Esophagus squamous epithelium (tissue), 5 donors: ENCODE measurements at places on chromosomes 1 and 21.

GRCh38 chr1:27090911-27091310 is 64.0 kb downstream of the SLC9A1 start:
- no peak for DNase-seq

DNA sequence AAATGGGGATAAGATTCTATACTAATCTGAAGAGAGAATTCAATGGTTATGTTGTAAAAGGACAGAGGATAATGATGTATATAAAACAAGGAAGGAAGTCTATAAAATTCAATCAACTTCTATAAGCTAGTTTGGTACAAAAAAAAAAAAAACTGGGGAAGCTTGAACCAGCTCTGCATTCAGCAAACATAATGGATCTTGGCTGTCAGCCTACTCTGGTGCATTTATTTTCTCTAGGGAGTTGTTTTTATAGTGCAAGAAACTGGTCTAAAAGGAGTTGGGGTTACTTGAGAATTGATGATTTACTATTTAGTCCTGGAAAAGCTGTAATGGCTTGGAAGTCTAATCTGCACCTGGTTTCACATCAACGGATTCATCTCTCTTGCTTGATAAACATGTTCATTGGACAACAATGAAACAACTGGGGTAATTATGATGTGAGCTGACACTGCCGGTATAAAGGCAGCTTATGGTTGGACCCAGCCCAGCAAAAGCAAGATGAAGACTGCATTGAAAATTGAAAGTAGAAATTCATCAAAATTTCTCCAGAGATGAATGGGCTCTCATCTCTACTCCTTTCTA is 199.4 kb upstream of the NRIP1 start:
- DNase-seq, result no peak

DNA sequence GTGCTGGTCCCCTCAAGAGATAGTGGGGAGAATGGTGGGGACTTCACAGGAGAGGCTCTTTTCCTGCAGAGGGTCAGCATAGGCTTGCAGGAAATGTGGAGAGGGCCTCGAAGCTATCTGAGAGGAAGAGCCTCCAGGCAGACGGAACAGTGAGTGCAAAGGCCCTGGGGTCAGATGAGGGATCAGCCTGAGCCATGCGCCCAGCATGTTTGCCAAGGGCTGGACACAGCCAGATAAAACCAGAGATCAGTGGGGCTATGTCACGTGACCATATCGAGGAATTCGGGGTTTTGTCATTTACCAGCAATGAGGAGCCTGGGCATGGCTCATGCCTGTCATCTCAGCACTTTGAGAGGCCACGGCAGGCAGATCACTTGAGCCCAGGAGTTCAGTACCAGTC is 6.5 kb upstream of the UTS2 start:
- DNase-seq, result no peak

DNA sequence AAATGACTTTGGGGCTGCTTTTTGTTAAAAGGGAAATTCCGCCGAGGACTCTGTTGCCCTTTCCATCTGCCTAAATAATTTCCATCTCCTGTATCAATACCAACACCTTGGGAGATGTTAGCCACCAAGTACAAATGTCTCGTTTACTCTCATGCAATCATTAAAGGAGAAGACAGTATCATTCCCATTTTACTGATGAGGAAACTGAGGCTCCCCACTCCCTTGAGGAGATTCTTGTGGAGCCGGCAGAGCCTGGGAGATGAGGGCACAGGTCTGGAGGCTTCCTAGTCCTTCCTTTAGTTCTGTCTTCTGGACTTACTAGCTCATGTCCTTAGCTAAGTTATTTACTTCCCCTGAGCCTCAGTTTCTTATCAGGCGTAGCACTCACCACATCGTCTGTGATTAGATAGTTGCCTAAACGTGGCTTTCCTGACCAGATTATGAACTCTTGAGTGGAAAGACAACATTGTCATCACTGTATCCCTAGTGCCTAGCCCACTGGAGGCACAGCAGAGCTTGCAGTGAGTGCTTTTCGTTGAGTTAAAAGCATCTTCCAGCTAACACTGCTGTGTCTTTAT is 81.6 kb downstream of the ADSS2 start:
- DNase-seq, result no peak

GRCh38 chr1:211511947-211512346 is 20.0 kb upstream of the RD3 start:
- no peak for DNase-seq

DNA sequence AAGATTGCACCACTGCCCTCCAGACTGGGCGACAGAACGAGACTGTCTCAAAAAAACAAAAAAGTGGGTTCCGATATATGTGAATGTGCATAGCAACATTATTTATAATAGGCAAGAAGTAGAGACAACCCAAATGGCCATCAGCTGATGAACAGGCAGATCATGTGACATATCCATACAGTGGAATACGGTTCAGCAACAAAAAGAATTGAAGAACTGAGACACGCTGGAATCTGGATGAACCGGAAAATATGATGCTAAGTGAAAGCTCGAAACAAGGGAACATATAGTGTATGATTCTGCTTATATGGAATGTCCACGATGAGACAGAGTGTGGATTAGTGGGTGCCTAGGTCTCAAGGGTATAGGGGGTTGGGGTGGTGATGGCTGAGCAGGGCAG is 28.5 kb upstream of the MORC3 start:
- DNase-seq, result no peak

DNA sequence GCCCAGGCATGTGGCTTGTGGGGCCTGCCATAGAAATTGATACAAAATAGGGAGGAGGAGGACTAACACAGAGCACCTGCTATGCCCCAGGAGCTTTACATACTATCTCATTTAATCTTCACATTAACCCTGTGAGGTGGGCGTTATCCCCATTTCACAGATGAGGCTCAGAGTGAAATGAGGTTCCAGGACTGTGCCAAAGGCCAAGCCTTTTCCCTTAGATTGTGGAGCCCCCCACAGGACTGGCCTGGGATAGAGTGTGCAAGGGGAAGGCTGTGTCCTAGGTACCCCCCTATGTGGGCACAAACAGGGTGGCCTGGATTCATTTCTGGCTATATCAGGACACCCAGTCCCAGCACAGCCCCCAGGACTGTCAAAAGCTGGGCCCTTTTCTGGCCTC is 2.2 kb upstream of the DDOST start:
- DNase-seq, result no peak

DNA sequence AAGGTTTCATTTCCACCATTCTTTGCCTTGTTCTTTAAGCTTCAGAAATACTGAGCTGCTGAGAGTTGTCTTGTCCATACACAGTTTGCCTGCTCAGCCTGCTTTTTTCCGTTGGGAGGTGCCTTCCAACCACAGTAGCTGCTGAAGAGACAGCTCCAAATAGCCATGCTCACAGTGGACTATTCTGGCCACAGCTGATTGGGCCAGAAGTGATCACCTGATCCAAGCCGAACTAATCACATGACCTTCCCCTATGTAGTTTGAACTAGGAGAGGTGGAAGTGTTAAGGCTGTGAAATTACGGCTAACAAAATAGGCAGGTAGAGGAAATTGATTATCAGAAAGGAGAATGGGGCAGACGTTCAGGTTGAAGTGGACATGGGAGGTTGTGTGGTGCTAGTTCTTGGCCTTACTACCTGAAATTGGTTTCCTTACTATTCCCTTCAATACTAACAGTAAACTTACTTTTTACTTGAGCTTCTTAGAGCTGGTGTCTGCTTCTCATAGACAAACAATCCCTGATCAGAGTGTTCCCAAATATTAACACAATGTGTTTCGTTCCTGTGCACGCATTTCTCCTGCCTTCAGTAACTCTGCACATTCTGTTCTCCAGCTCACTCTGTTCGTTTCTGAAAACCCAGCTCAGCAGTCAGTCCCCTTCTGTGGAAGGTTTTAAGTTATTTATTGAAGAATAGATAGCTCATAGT is 136.1 kb downstream of the RWDD3 start:
- DNase-seq, result no peak

- no peak for DNase-seq
Observed at GRCh38 chr1:118783095-118783758, 204.9 kb downstream of the TBX15 start.

- DNase-seq, result no peak
Observed at GRCh38 chr1:47783638-47784496, 213.3 kb downstream of the TRABD2B start.

DNA sequence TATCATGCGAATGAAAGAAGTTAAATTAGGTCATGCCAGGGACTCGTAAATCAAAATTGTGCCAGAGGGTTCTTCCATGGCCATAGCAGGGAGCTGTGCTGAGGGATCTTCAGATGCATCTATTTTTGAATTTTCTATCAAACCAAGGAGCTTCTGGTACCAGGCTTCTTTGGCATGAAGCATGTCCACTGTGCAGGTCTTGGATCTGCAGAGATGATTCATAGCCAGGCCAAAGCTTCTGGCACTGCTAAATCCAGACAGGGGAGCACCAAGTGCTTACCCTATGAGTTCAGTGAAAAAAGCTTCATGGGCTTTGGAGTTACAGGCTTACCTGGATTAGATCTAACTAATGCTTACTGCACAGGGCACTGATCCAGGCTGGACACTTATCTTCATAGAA is 154.2 kb upstream of the DAB1 start:
- no peak for DNase-seq

DNA sequence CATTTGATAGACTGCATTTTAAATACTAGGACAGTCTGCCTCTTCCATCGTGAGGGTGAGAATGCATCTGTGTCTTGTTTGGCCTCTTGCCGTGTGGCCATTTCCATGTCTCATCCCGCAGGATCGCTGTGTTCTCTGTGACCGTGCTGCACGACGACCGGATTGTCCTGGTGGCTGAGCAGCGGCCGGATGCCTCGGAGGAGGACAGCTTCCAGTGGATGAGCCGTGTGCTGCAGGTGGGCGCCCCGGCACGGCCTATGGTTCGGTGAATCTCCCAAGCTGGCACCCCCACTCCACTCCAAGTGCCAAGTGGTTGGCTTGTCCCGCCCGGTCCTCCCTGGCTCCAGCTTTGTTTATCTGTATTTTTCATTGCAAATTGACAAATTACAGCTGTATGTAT is 55.2 kb downstream of the S100B start:
- no peak for DNase-seq

- DNase-seq, result no peak
Observed at GRCh38 chr1:86849756-86850155, 64.2 kb downstream of the SELENOF start.
